ENCODE measurements at places on chromosomes 13 and 19. TPM values are rescaled to one million over a fixed set of nuclear protein-coding genes. Genes with fewer than 3 reads are reported as not detected.

DNA sequence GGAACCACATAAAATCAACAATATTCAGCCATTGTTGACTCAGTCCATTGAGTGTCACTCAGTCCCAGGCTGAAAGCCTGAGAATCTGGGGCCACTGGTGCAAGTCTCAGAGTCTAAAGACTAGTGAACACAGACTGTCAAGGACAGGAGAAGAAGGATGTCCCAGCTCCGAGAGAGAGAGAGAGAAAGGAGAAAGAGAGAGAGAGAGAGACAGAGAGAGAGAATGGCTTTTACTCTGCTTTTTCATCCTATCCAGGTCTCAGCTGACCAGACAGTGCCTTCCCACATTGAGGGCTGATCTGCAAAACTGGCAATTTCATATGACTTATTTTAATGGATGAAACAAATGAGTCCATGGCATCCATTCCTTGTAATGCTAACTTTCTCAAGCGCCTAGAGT lies 984.1 kb downstream of the UQCRFS1 start:
- H3K27ac ChIP-seq: no peak overlapping the region
- H3K27me3 ChIP-seq: no peaks in the 10 kb centered on the region
- H3K4me3 ChIP-seq: no peak overlapping the region
- H3K36me3 ChIP-seq: no peaks in the 10 kb centered on the region
- DNase-seq: no peak
- no peaks in the 10 kb centered on the region for H3K4me1 ChIP-seq

The ZNF723 gene
- not detected for total RNA-seq

GRCh38 chr19:48506138-48506733 lies 5.4 kb downstream of the LMTK3 start:
- no peaks in the 10 kb centered on the region for H3K36me3 ChIP-seq
- H3K27me3 ChIP-seq: peaks cover 6% of the 10 kb centered on the region
- no peak overlapping the region for H3K27ac ChIP-seq

GRCh38 chr13:99370481-99371275 lies 63.5 kb upstream of the GPR183 start:
- H3K4me3 ChIP-seq: no peak overlapping the region
- no peaks in the 10 kb centered on the region for H3K4me1 ChIP-seq
- no peak for DNase-seq
- no peak overlapping the region for H3K27ac ChIP-seq
- H3K27me3 ChIP-seq: no peaks in the 10 kb centered on the region

The KEAP1 gene
- 103 TPM for total RNA-seq
